Keratinocyte (primary cell): ENCODE measurements at places on chromosomes 4 and X.
A peak's percentile ranks its signal among the peaks of the same experiment; 100 is the strongest.

- DNase-seq, result no peak
Measured at GRCh38 chr4:125319311-125319710, 4.6 kb downstream of the FAT4 start.

DNA sequence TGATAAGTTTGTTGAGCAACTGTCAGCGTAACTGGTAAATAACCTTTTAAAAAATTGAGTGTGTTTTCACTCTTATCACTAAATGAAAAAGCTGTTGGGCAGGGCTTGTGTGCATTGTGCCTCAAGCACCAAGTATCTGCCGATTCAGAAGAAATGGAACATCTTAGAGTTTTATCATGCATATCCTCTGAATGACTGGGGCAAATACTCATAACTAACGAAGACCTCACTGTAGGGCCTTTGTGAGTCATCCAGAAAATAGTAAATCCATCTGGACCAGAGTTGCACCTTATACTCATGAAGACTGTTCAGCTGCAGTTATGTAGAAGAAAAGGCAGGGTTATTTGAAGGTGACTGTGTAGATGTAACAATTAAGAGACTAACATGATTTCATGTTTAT, 222.1 kb downstream of the CAMK2D start:
- DNase-seq, result peak; percentile 33

DNA sequence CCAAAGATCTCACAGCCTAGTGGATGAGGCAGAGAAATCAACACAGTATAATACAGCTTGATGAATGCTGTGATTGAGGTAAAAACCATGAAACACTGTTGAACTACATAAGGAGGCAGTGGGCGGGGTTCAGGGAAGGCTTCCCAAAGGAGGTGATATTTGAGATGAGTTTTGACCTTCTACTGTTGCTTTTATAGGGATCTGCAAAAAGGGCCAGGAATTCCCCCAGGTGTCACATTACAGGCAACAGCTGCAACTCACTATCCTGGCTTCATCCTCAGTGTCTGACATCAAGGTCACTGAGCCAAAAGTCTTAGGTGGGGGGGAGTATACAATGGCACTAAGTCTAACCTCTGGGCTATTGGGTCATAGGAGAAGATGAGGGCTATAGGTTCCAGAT, 185.7 kb upstream of the NRK start:
- no peak for DNase-seq

GRCh38 chr4:78014889-78015886, 41.9 kb upstream of the FRAS1 start:
- DNase-seq, result no peak

DNA sequence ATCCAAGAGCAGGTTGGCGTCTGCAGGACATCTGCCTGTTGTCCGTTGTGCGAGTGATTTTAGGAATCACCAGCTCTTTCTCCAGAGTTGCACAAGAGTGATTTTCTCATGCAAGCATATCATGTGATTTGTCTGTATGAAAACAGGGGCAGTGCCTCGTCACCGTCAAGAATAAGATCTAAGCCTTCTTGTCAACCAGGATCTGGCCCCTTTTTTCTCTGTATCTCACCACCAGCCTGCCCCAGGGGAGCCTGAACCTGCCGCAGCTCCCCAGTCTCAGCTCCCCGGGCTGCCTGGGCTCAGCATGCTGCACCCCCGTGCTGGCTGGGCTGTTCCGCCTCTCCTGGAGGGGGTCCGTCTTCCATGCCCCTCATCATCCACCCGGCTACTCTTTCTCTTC, 90.5 kb downstream of the STOX2 start:
- no peak for DNase-seq

DNA sequence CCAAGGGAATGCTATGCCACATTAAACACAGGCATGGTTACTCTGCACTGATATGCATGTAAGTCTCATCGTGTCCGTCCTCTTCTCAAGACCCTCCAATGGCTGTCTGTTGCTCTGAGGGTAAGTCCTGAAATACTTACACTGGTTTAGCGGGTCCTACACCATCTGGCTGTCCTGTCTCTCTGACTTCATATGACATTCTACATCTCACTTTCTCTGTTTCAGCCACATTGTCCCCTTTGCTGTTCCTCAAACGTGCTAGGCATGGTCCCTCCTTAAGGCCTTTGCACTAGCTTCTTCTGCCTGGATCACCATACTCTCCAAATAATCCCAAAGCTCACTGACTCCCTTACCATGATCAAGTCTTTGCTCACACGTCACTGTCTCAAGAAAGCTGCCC, 131.4 kb downstream of the PALLD start:
- DNase-seq, result no peak

GRCh38 chr4:153465615-153466080, 512 bp upstream of the TMEM131L start:
- no peak for DNase-seq

- no peak for DNase-seq
Measured at GRCh38 chr4:104815665-104816064, 321.0 kb upstream of the CXXC4 start.

DNA sequence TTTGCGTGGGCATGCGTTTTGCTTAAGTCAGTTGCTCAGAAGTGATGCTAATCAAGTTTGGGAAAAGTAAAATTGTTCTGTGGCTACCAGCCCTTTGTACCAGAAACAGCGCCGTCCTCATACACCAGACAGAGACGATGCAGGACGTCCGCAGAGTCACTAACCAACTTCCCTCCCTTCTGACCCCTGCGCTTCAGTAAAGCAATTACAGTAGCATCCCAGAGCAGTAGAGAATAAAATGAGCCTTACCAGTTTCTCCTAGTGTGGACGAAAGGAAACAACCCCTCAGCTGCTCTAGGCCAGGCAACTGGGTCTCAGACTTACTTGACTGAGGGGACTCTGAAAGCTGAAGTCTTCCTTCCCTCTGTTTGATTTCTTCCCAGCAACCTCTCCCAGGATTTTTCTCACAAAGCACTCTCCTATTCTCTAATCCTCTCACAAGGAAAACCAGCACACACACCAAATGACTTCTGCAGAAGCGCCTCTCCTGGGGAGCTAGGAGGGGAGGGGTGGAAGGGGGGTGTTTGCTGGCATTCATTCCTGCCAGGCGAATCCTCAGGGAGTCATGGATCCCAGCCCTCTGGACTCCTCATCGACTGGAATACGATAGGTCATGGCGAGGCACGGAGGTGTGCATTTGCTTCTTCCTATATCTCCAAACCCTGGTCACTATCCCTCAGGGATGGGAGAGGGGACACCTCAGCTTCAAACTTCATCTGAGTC, 56.0 kb upstream of the MID1 start:
- no peak for DNase-seq

GRCh38 chrX:126485409-126485808, 67.2 kb downstream of the DCAF12L1 start:
- no peak for DNase-seq

DNA sequence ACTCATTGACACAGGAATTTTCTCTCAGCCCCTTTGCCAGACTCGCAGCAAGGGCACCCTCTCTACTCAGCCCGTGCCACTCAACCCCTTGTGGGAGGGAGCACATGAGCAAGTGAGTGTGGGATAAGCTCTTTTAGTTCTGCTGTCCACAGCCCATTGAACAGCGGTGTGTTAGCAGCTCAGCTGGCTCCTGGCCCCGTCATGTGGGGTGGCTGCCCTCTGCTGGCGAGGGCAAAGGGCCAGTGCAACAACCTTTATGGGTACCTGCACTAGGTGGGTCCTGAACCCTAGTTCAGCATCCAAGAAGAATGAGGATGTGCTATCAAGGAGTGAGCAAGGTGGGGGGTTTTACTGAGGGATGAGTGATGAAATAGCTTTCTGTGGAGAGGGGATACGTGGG, 85.0 kb upstream of the ZNF81 start:
- no peak for DNase-seq

DNA sequence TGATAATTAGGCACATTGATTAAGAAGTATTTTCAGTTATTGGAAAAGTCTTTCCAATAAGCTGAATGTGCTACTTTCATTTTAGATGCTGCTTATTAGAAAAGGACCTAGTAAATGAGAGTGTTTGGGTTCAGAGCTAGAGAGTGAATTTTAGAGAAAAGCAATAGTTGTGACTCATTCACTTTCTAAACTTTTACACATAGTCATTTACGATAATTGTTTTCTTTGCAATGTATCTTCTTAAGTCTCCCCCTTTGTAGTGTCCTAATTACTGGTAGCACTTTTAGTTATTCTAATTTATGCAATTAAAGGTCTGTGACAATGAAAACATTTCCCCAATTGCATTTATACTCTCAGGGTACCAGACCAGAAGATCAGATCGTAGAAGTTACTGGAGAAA, 1.3 kb downstream of the IL21 start:
- no peak for DNase-seq

DNA sequence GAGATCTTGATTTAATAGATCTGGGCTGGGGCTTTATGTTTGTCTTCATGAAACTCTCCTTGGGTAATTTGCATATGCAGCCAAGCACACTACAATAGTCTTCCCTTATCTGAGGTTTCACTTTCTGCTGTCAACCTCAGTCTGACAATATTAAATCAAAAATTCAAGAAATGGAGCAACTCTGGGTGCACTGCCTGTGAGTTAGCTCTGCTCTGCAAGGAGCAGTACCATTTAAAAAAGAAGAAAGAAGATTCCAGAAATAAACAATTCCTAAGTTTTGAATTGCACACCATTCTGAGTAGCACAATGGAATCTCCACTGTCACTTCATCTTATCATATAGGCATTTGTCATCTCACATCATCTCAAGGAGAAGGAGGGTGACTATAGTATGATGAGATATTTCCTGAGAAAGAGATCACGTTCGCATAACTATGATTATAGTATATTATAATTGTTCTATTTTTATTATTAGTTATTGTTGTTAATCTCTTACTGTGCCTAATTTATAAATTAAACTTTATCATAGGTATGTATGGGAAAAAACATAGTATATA, 9.4 kb downstream of the FNIP2 start:
- no peak for DNase-seq

DNA sequence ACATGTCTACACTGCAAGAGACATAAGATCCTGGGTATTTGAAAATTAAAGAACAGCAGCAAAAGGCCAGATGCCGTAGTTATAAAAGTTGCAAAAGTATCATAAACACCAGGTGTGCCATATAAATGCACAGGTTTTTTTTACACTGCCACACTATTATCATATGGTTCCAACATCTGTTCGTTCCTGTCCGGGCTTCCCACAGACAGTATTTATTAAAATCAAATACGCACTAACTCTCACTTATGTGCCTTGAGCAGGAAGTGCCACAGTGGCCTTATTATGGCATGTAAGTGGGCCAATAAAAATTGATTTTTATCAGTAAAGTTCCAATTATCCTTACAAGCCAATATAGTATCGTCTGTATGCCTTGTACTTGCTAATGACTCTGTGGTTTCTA, 873.2 kb downstream of the RPA4 start:
- no peak for DNase-seq

DNA sequence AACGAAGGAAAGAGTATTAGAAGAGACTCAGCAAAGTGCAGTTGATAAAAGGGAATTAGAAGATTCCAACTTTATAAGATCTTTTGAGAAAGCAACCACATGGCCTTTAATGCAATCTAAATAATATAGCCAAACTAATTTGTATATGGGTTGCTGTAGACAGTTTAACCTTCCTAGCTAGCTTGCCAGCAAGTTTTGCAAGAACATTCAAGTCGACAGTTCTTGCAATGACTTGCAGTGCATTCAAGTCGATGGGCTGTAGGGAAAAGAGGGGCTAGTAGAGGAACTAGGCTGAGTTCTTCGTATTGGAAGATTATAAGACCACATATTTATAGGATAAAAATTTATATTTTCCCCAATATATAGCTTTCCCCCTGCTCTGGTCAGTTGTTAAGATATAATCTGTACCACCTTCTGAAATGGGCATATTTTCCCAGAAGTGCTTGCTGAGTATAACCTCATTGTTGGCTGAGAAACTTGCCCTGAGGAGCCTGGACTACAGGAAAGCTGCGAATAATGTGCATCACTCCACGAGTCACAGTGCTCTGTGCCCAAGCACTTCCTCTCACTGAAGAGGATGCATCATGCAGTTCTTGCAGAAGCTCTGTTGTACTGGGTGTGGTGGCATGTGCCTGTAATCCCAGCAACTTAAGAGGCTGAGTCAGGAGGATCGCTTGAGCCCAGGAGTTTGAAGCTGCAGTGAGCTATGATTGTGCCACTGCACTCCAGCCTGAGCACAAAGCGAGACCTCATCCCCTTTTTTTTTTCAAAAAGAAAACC, 56.7 kb downstream of the DOCK11 start:
- DNase-seq, result peak; percentile 25

DNA sequence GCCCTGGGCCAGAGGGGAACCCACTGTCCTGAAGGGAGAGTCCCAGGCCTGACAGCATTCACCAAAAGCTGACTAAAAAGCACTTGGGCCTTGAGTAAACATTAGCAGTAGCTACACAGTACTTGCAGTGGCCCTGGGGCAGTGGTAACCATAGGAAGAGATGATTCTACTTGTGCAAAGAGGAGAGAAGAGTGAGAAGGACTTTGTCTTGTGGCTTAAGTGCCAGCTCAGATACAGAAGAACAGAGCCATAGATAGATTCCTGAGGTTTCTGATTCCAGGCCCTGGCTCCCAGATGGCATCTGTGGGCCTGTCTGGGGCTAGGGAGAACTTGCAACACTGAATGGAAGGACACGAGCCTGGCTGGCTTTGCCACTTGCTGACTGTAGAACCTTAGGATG, 100.5 kb downstream of the PTCHD1 start:
- DNase-seq, result no peak

DNA sequence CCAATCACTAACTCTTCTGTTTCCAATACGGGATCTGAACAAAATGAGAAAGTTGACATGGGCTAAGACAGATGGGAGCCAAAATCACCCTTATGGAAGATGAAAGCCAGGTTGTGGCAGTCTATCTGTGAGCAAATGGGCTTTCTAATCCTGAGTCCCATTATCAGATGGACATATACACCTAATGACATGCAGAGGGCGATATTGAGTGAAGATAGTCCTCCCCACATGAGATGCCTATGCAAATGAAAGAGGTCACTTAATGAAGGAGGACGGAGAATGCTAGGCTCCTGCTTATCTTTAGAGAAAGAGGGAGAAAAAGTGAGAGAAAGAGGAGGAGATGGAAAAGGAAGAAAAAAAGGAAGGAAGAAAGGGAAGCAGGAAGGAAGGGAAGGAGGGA, 547.5 kb downstream of the NLGN4X start:
- DNase-seq, result no peak

GRCh38 chr4:38566806-38567398, 97.1 kb upstream of the KLF3 start:
- DNase-seq, result no peak

GRCh38 chrX:30309139-30309571, at the start of gene NR0B1:
Gene NR0B1, minus strand, starts transcription at chrX:30309390. Its CDS starts 27 bp downstream, at chrX:30309363.
- no peak for DNase-seq

DNA sequence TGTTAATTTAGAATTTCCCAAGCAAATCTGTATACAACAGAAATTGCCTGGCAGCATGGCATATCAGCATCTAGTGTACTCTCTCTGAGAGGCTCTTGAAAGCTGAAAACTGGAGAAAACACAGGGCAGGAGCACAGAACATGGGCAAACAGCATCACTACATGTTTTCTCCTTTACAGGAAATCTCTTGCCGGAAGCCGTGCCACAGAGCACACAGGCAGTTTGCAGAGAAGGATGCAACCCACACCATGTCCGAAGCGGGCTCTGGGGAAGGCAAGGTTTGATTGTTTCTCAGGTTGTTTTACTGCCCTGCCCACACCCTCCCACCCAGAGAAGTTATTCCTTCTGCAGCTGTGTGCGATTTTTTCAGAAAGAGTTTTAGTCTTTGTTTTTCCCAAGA, 41.1 kb upstream of the FAM9C start:
- DNase-seq, result no peak
